ENCODE measurements at places on chromosomes 1 and 21. TPM values are rescaled to one million over a fixed set of nuclear protein-coding genes. Genes with fewer than 3 reads are reported as not detected.

Gene SLC2A1
- total RNA-seq = 506 TPM

Gene RAB7B
- total RNA-seq = 8.1 TPM

Gene OR14K1
- total RNA-seq = not detected

Gene S100A8
- total RNA-seq = not detected

DNA sequence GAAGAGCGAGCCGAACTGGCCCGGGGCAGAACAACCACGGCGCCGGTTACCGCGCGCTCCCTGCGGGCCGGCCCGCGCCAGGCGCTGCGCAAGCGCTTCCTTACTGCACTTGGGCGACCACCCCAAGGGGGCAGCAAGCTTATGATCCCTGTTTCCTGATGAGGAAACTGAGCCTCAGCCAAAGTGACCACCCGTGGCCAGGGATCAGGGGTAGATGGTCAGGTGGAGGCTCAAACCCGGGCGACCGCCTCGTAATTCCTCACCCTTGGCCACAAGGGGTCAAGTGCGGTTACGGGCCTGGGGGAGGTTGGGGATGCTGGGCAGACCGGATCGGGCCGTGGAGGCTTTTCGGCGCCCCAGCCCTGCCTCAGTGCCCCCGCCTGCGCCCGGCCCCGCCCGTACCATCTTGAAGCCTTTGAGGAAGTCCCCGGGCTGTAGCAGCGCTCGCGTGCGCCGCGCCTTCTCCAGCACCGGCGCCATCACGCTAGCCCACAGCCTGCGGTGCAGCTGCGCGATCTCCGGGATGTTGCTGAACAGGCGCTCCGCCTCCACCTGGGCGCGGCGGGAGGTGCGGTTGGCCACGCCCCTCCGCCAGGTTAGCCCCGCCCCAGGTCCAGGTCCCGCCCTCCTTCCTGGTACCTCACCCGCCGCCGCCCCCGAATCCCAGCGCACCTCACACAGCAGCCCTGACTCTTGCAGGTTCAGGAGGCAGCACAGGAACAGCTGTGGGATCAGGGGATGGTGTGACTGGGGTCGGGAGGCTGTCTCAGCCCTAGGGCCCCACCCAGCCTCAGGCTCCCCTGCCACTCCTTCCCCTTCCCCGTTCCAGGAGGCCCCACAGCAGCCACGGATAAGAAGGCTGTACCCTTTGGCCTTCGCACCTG lies 5.4 kb upstream of the TNFRSF25 start:
- no peak for DNase-seq

- peak; percentile 27 for DNase-seq
These were observed 147.5 kb downstream of the ZC3H11B start for GRCh38 chr1:219465212-219466093.

DNA sequence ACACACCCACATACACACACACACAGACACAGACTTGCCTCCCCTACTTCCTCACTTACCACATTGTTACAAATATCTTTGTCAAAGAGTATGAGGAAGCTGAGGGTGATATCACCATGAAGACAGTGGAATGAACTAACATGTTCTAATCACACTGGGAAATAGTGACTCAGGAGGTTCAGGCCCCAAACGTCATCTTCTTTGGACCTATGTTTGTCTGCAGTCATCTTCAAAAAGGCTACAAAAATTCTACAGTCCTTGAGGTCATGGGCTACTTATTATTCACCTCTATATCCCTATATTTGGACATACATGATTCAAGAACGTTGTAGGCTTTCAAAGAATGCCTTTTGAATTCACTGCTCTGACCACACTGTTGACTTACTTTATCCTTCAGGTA lies 2.1 kb upstream of the LCE2C start:
- DNase-seq = no peak

DNA sequence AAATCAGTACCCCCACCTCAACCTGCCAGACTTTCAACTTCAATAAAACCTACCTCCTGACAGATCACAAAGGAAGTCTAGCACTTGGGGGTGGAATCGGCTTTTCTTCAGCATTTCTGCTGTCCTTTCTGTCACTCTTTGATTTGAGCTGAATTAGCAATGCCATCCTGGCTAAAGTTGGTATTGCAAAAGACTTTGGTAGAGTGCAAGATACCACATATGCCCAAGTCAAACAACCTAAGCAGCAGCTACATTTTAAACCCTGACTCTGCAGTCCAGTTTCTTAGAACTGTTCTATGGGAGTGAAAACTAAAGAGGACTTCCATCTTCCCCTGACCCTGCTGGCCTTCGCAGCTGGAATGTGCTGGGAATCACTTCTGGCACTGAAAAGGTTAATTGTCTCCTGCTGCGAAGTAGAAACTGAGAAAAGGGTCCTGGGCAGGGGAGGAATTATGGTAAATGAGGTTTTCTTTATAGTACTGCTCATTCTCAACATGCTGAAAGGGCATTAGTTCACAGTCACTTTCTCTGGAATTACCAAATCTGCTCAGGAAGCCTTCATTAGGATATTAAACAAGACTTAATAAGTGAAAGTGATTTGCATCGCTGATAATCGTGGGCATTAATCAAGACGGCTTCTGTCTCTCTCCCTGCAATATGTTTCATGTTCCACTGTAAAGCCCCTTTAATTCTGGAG lies 126.2 kb upstream of the SMYD2 start:
- DNase-seq = no peak

GRCh38 chr1:177122461-177123251 lies 41.9 kb downstream of the ASTN1 start:
- DNase-seq = no peak
